Hematopoietic multipotent progenitor cell (in vitro differentiated cells): ENCODE measurements at places on chromosomes 4 and X.

GRCh38 chrX:136691028-136691809 is 43.3 kb downstream of the CD40LG start:
- DNase-seq: no peak

GRCh38 chr4:137614491-137614890 is 82.2 kb upstream of the PCDH18 start:
- no peak for DNase-seq

DNA sequence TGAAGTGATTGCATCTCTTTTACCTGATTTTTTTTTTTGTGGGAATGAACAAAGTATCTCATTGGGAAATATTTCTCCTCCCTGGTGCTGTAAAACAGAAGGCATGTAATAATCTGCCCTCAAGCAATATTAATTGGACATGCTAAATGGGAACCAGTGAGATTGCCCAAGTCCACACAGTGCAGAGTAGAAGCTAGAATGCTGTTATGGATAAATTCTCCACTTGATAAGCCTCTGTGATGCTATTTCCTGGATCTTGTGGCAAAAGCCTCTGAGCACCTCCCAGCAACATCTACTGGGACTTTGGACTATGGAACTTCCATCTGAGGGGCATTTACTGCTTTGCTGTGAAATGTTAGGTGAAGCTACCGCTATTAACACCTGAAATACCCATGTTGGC is 46.9 kb upstream of the YTHDC1 start:
- no peak for DNase-seq

GRCh38 chr4:110165382-110166286 is 32.8 kb downstream of the ELOVL6 start:
- peak; percentile 35 for DNase-seq

- no peak for DNase-seq
These were observed 33.8 kb downstream of the GALNT7 start for GRCh38 chr4:173202395-173202794.

DNA sequence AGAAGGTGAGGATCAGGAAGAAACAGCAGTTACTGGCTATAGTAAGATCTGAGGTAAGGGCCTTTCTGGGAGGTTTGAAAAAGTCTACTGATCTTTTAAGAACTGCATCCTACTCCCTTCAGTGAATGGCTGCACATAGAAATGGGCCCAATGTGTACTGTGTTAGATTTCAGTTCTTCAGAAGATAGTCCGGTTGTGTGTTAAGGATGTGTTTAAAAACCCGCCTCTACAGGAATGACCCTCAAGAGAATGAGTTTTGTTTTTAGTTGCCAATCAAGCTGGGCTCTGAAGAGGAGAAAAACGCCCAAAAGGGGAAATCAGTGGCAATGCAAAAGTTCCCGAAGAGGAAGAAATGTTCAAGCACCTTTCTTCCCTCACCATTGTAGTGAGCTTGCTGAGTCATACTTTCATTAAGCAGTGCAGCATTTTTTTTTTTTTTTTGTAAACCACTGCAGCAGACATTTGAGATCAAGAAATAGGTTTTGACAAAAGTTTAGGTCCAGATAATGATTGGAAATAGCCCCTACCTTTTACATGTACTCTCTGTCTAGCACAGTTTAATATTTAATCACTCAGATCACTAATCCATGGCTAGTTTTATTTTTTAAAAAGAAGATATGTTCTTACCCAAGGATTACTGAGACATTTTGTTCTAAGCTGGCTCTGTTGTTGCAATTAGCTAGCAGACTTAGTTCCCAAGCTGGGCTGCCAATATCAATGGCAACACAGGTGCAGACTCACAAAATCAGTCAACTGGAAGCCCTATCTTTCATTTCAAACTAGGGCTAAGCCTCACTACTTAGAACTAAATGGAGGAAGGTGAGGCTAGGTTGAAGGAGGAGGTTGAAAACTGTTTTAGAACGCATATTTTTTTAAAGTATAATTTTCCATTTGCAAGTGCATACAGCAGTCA is 7.0 kb upstream of the TRPC5OS start:
- DNase-seq: no peak

DNA sequence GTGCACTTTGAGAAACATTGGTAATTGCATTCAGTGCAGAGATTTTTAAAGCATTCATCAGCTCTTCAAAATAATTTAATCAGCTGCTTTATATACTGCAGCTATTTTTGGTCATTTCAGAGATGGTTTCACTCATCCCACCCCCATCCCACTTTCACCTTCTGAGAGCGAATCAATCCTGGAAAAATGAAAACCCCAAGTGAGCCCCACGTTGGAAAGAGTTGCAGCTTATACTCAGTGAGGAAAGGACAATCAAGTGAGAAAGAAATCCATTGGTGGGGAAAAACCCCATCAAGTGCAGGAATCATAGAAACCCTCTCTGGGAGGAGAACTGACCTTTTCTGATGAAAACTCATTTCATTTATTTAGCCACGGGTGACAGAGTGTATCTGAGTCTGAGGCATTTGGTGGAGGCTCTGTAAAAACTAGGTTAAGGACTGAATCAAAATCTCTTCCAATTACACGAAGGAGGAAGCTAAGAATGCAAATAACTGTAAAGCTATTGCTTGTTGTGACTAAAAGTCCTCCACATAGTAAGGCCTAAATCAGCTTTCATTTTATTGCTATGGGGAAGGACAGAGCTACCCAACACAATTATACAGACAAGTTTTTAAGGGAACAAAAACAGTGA is 240.4 kb upstream of the PGRMC2 start:
- DNase-seq: no peak

- peak; percentile 43 for DNase-seq
These were observed 710 bp downstream of the PRKG2 start for GRCh38 chr4:81214144-81214880.

DNA sequence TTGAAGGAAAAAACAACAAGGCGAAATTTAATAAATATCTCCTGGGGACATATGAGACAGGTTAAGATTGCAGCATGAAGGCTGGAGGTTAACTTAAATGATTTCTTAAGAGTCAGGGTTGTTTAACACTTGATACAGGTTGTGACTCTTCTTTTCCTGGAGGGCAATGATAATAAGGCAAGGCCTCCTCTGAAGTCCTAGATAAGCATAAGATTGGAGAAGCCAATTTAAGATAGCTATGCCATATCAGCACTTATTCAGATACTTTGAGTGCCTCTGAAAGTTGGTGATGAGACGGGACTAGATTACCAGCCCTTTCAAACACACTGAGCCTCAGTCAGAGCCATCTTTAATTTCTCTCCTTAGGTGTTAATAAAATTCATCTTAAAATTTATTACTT is 350.8 kb downstream of the FBXO8 start:
- DNase-seq: no peak

GRCh38 chrX:1086444-1087409 is 125.7 kb downstream of the CRLF2 start:
- no peak for DNase-seq

DNA sequence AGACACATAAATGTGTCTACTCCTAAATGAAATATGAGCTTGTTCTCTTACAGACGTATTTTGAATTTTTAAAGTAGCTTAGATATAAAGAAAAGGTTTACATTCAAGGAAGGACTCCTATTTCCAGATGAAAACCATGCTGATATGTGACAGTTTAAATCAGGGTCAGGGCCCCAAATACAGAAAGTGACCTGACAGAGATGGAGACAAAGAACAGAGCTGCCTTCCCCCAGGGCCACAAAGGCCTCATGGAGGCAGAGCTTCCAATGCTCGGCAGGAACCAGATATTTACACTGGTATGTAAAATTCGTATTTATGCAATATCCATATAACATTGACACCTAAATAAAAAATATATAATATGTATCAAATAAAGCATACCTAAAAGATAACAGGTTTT is 124.0 kb downstream of the PRDM5 start:
- DNase-seq: no peak

GRCh38 chr4:116639070-116639577 is 446.3 kb downstream of the TRAM1L1 start:
- DNase-seq: no peak

DNA sequence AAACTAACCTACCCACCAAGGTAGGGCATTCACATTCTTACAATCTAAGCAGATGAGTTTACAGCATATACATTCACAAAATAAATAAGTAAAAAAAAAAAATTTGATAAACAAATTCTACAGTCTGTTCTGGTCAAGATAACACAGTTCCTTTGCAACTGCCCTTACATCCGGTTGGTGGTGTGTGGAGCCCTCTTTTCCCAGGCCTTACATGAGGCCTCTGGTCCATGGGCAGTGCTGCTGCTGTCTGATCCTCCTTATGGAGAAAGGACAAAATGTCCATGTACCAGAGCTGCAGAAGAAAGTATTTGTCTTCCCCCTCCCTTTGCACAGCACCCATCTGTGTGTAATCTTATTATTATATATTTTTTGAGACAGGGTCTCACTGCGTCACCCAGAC is 2.2 kb upstream of the SEPTIN11 start:
- no peak for DNase-seq

- peak; percentile 89 for DNase-seq
These were observed 32.4 kb downstream of the FGFRL1 start for GRCh38 chr4:1043651-1044468.
